ENCODE measurements at places on chromosomes 12 and 14.
A peak's percentile ranks its signal among the peaks of the same experiment; 100 is the strongest.

DNA sequence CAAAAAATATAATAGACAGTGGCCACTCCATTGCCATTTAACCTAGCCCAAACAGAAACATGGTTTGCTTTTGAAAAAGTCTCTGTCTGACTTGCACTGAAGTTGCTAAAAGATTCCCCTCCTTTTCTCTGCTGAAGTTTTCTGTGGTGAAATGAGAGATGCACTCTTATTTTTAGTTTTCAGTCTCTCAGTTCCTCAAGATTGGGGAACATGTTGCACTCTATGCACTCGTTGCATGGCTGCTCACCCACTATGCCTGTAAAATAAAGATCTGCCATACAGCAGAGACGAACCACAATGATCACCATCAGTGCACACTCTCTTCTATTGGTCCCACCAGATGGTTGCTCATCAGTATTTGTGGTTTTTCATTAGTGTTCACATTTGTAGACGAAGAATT is 13.1 kb upstream of the DAAM1 start:
- no peak for DNase-seq

- no peak for DNase-seq
These were observed 29.5 kb downstream of the TSPAN8 start for GRCh38 chr12:71128191-71128788.

DNA sequence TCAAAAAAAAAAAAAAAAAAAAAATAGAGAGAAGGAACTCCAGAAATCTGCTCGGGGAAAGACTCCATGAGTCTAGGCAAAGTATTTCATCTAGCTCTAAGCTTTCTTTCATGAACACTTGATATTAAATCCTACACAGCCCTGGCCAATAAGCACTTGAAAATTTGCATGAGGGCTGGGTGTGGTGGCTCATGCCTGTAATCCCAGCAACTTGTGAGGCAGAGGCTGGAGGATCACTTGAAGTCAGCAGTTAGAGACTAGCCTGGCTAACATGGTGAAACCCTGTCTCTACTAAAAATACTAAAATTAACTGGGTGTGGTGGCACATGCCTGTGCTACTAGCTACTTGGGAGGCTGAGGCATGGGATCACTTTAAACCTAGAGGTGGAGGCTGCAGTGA is 13.1 kb upstream of the METAP2 start:
- DNase-seq, result no peak

DNA sequence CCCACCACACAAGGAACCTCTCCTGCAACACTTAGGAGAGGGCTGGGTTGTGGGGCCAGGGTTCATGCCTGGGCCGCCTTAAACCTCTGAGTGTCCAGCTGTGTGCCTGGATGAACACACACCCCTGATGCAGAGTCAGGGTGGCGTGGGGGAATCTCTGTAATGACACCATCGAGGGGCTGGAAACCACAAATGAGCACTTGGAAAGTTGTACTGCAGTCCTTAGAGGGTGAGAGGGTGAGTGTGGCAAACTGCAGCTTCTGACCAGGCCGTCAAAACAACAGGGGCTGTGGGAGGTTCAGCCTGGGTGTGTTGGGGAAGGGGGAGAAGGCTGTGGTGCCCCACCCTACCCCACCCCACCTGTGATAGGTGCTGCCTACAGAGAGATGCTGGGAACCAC is 12.4 kb upstream of the KRT5 start:
- DNase-seq, result no peak

DNA sequence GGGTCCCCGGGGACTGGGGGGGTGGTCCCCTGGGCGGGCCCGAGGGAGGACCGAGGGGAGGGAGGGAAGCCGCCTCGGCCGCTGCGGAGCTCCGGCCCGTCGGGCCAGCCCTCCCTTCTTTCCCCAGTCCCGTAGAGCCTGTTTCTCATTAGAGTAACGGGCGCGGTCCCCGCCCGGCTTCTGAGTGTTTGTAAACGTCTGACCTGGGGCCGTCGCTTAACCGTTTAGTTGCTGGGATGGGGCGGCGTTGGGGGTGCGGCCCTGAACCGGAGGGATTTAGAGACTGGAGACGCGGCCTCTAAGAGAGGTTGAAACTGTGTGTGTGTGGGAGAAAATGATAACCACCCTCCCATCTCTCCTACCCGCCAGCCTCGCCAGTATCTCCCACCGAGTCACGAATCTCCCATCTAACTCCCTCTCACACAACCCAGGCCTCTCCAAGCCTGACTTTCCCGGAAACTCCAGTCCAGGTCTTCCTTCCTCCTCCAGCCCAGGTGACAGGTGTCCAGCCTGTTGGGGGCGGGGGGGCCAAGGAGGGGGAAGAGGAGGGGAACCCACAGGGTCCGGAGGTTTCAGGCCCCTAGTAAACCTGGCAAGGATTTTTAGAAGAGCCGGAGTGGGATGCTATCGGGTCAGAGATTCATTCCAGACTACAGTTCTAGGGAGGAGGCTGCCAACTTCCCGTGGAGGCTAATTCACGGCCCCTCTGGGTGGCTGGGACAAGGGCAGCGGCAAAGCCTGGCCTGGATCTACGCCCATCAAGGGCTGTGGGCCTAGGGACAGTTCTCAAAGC is 1.1 kb upstream of the NFATC4 start:
- no peak for DNase-seq

- peak; percentile 23 for DNase-seq
These were observed 20.8 kb downstream of the TPCN1 start for GRCh38 chr12:113242026-113242418.

DNA sequence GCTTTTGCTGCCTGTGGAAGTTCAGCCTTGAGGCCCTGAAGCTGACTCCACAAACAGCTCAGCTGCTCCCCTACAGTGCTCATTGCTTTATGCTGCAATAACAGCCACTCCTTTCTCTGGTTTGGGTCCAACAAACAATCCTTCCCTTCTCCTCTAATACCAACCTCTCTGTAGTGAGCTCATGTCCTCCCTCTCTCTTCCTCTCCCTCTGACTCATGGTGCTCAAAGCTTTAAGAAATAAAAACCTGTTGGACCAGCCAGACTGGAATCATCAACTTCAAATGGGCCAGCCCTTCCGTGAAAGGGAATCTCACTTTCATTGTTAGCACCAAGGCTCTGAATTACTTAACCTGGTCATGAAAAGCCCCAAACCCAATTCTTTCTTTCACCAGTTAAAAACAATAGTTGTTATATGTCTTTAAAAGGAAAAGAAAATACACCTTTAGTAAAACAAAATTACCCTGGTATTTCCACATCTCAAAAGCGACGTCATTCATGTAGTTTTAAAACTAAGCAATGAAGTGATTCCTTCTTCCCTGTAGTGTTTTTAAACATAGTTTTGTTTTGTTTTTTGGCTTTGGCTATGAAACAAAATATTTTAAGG is 126.4 kb downstream of the DUSP6 start:
- peak; percentile 26 for DNase-seq

GRCh38 chr14:32109676-32110547 is 32.8 kb downstream of the ARHGAP5 start:
- no peak for DNase-seq

DNA sequence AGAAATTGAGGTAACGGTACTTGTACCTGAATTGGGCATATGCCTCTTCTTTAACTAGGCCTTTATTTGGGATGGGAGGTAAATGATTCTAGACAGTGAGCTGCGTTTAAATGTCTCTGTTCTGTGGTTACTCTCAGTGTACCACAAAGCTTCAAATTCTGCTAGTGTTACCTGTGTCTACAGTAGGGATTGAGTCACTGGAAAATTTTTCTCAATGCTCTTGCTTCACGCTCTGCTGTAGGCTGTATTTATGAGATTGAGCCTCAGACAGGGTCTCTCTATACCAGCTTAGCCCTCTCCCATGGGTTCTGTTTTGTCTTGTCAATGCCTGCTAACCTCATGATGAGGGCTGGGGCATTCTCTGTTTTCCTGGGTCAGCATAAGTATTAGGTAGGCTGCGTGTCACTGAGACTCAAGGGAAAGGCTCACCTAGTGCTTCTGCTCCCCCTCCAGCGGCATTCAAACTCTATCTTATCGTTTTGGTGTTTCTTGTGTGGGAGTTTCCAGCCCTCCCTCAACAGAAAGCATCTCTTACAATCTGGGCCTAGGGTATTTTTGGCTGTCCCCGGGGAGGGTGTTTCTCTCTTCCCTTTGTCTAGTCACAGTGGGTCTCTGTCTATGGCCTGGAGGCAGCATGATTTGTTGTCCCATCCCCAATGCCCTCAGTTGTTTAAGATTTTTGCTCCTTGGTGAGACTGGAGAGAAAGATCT is 285.8 kb downstream of the ADGRD1 start:
- DNase-seq, result no peak

GRCh38 chr12:120496413-120497340 is 764 bp downstream of the DYNLL1 start:
- peak; percentile 67 for DNase-seq

- DNase-seq, result no peak
These were observed 27.4 kb downstream of the SLC41A2 start for GRCh38 chr12:104930388-104931326.

DNA sequence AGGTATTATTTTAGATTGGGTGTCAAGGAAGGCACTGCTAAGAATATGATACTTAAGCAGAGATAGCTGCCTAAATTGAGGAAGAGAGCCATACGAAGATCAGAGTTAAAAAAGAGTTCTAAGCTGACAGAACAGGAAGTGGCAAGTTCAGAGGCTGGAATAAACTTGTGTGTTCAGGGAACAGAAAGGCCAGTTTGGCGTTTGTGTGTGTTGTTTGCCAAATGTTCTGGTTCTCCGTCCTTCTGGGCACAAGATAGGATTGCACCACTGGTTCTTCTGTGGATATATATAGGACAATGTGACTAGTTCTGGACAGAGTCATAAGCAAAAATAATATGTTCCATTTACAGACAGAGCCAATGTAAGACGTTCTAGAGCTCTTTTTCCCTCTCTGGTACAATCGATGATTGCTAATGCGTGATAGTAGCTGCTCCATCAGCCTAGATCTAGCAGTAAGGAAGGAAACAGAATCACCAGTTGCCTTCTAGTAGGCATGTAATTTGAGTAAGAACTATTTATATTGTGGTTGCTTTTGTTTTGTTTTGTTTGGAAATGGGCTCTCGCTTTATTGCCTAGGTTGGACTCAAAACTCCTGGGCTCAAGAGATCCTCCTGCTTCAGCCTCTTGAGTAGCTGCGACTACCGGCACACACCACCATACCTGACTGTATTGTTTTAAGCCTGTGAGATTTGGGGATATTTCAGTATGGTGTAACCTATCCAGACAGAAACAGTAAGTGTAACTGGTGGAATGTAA is 7.4 kb downstream of the BBS10 start:
- DNase-seq, result peak; percentile 57

DNA sequence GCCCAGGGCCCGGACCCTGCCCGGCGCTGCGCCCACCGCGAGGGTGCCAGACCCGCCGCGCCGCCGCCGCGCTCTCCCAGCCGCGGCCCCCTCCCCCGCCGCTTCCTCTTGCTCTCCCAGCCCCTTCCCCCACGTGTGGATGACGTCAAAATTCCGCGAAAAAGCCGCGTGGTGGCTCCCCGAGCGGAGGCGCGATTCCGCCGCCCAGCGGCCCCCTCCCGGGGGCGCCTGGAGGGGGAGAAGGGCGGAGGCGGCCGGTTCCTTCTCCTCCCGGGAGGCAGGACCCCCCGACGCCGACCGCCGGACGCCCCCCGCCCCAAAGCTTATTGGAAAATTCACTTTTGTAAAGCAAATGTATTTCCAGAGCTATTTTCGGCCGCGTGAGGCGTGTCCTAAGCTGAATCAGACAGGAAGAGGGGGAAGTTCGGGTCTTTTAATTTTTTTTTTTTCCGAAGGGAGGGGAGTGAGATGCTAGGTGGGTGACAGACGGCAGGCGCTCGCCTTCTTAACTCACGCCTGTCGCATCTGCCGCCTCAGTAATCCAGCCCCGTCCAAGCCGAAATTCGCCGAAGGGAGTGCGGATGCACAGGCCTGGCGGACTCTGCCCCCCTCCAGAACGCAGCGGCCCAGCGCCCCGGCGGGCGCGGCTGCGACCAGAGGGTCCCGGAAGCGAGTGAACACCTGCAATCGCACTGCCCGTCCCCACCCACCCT is 4.1 kb upstream of the CCND2 start:
- DNase-seq, result peak; percentile 93

GRCh38 chr14:54659365-54659764 is 92.4 kb downstream of the SAMD4A start:
- no peak for DNase-seq

- DNase-seq, result no peak
These were observed 101.6 kb upstream of the KRAS start for GRCh38 chr12:25352083-25352918.
